ENCODE measurements at places on chromosomes 12 and 14.

GRCh38 chr12:21891751-21892217 lies 49.4 kb downstream of the ABCC9 start:
- no peak for DNase-seq

DNA sequence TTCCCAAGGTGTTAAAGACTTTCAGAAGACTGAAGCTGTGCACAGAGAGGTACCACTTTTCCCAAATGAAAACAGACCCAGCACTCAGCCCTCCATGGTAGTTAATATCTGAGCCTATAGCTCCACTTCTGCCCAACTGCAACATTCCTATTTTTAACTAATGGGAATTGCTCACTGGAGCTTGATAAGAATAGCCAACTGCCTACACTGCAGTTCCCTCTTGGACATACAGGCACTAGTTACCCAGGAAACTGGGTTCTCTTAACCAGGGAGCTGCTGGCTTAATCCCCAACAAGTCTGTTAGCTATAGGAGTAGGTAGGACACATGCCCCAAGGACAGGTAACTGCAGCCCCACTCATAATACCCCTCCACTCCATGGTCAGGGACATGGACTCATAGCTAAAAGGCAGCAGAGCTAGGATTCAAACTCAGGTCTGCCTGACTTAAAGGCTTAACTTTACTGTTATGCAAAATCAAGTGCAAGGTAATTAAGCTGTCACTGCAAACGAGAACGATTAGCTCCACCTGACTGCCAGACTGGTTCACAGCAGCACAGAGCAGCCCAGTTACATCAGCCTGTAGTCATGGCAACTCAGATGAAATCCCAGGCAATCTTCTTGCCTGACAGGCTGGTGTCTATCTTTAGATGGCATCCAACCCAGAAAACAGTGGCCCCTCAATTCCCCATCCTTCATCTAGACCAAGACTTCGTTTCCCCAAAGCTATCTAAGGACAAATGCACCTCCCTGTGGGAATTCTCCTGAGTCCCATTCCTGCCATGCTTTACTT lies 77.1 kb upstream of the ACTN1 start:
- DNase-seq = no peak

GRCh38 chr12:6347367-6348338 lies 5.8 kb upstream of the TNFRSF1A start:
- no peak for DNase-seq

- no peak for DNase-seq
Observed at GRCh38 chr14:25042362-25043299, 7.3 kb downstream of the STXBP6 start.

DNA sequence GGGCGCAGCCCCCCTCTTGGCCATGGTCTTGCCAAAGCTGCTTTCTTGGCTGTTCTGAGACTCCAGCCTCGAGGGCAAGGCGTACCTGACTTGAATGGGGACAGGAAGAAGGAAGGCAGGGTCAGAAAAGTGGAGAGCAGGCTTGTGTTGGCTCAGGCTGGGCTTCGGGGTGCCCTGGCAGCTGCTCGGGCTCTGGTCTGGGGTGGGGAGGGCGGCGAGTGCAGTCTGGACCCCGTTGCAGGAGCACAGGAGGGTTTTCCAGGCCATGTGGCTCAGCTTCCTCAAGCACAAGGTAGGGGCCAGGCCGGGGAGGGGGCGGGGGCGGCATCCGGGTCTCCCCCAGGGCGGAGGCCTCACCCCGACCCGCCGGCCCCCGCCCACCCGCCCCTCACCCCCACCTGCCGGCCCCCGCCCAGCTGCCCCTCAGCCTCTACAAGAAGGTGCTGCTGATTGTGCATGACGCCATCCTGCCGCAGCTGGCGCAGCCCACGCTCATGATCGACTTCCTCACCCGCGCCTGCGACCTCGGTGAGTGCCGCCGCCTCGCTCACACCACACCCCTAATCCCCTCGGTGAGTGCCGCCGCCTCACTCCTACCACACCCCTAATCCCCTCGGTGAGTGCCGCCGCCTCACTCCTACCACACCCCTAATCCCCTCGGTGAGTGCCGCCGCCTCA lies 4.2 kb downstream of the NOC4L start:
- DNase-seq = no peak

- no peak for DNase-seq
Observed at GRCh38 chr12:64608901-64609535, 1.3 kb upstream of the RASSF3 start.

DNA sequence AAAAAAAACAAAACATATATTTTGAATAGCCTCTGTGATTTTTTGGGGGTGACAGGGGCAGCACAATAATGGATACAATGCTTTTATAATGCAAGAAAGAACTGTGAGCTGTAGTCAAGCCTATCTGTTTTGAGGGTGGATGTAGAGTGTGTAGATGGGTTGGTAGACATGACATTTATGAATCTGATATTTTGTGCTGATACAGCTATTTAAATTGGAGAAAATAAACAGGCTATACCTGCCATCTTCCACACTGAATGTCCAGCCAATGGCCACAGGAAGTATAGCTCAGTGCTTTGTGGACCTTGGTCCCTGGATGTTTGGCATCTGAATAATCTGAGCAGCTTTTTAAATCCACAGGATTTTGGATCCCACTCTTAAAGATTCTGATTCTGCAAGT lies 175.0 kb downstream of the NEDD1 start:
- no peak for DNase-seq

DNA sequence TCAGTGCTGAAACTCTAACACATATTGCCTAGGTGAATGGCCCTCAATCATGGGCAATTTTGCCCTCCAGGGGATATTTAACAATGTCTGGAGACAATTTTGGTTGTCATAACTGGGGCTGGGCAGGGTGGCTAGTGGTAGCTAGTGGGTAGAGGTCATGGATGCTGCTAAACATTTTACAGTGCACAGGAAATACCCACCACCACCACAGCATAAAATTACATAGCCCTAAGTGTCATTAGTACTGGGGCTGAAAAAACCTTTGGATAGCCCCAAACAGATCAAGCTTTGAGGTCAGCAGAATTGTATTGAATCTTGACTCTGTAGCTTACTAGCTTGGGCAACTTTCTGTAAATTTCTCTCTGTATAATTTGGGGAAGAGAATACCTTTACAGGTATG lies 758.0 kb downstream of the BCL11B start:
- no peak for DNase-seq

- no peak for DNase-seq
Observed at GRCh38 chr12:121423253-121423652, 23.3 kb downstream of the RNF34 start.

DNA sequence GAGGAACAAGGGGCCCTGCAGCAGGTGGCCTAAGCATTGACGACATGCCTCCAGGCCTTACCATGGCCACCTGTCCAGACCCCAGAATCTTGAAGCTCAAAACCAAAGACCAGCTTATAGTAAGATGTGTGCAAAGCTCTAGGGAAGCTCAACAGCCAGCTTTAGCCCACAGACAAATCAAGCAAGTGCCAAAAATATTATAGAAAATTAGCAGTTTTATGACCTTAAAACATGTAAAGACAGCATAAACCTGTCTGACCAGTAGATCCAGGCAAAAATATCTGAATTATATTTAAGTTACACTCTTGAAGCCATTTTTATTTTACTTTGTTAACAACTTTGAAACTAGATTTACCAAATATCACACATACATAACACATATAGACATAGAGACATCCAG lies 90.6 kb downstream of the TXNDC16 start:
- no peak for DNase-seq

DNA sequence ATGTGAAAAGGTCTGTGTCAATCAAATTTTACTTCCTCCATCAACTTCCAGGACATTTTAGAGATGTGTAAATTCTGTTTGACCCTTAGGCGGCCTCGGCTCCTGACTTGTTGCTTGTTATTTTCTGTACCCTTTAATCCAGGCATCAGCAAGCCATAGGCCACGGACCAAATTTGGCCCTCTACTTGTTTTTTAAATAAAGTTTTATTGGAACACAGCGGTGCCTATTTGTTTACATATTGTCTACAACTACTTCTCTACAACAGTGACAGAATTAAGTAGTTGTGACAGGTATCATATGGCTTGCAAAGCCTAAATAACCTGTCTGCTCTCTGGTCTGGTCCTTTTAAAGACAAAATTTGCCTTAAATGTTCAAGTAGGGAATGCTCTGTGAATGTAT lies 132.1 kb downstream of the AACS start:
- DNase-seq = no peak

GRCh38 chr12:114334395-114334794 lies 71.5 kb downstream of the TBX5 start:
- DNase-seq = no peak

DNA sequence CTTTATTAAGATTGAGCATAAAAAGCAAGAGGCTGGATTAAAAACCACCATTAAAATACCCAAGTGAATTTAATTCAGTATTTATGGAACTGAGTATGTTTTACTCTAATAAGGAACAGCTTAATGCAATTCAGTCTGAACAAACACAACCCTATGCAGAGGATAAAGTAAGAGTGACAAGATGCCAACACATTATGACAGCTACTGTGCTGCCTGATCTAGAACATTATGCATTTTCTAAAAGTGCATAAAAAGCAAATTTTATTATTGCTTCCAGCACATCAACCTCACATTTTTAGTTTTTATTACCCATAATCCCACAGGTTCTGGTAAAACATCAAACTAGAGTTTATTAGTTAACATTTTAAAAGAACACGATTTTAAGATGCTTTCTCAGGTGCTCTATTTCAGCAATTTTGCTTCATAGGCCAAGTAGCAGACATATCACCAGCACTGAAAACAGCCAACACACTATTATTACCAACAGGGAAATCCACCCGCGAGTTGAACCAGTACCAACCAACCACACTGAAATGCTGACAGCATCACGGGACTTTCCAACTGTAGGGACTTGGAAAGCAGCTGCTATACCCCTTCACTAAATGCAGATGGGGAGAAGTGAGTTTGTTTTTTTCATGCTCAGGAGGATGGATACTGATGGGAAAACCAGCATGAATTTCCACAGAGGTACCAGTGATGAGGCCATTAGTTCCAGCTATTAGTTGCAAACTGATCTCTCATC lies 372.1 kb downstream of the KCNH5 start:
- DNase-seq = no peak

DNA sequence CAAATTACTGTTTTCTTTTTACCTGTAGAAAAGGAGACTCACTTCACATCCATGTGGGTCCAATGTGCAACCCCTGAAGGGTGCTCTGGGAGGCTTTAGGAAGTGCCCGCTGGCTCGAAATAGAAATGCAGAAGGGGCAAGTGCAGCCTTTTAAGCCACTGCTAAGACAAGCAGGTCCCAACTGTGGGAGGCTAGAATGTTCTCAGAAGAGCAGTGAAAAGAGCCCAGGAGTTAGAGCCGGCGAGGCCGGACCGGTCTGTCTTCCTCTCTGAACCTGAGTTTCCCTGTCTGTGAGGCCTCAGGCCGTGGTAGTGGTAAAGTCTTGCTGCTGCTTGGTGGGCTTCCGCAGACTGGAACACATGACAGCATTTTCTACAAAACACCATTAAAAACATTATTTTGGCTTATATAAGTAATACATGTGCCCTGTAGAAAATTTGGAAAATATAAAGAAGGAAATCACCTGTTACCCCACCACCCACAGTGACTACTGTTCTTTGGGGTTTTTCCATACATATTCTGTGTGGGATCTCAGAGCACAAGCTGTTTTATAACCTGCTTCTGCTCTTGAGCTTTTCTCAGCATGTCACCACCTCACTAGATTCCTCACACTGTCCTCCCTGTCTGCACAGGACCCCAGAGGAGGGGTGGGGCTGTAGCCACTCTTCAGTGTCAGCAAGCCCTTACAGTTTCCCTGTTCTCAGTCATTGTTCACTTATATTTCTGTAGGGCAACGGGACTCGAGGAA lies 6.0 kb downstream of the CKB start:
- DNase-seq = no peak

GRCh38 chr14:72743626-72744025 lies 150.3 kb downstream of the DPF3 start:
- no peak for DNase-seq

- DNase-seq = no peak
Observed at GRCh38 chr12:29702972-29703371, 80.8 kb downstream of the TMTC1 start.

DNA sequence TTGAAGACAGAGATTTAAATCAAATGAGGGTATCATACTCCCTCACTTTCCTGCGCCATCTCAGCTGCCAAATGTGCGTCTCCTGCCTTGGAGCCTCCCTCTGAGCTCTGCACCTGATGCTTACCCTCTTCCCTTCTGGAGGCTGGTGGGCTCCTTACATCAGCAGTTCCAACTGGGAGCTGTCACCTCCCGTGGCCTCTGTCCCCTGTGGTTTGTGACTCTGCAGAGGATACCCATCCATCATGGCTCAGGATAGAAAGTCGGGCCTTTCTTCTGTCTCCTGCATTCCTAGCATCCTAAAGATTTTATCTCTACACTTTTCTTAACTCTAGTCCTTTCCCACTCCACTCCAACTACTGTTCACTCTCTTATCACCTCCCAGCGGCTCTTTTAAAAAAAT lies 570.6 kb downstream of the BCL11B start:
- DNase-seq = no peak

GRCh38 chr14:65371784-65372183 lies 40.7 kb upstream of the FUT8 start:
- DNase-seq = no peak

- DNase-seq = no peak
Observed at GRCh38 chr14:103416916-103417315, 31.7 kb downstream of the MARK3 start.

- no peak for DNase-seq
Observed at GRCh38 chr12:98618952-98619351, 25.5 kb downstream of the SLC25A3 start.

DNA sequence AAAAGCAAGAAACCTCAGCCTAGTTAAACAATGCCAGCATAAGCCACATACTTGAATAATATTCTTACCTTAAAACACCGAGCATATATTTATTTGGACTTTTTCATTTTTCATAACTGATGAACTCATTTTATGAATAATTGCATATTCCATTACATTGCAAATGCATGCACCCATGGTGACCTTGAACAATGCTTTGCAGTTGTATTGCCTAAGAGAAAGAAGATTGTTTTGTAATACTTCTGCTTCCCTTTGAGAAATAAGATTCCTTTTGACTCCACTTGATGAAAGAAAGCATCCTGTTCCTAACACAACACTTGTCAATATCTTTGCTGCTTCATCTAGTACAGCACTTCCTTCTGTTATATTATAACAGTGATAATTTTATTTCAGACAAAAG lies 1182.2 kb downstream of the FLRT2 start:
- no peak for DNase-seq

- DNase-seq = no peak
Observed at GRCh38 chr12:9702255-9702654, 30.6 kb downstream of the CLECL1 start.

DNA sequence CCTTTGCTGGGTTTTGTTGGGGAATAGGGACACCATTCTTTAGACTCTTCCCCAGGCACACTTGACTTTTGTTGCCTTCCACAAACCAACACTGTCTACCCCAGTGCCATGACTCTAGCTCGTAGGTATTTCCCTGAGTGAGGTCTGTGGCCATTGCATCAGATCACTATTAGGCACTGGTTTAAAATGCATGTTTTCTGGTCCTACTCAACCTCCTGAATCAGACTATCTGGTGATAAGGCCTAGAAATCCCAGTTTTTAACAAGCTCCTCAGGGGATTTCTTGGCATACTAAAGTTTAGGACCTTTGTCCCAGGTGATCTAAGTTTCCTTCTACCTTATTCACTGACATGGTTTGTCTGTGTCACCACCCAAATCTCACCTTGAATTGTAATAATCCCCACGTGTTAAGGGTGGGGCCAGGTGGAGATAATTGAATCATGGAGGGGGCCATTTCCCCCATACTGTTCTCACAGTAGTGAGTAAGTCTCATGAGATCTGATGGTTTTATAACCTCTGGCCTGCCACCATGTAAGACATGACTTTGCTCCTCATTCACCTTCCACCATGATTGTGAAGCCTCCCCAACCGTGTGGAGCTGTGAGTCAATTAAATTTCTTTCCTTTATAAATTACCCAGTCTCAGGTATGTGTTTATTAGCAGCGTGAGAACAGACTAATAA lies 87.8 kb upstream of the PSMC1 start:
- DNase-seq = no peak
